ENCODE measurements at places on chromosomes 2 and 18.

GRCh38 chr18:72058851-72059250 lies 485.3 kb downstream of the CBLN2 start:
- no peak for DNase-seq

DNA sequence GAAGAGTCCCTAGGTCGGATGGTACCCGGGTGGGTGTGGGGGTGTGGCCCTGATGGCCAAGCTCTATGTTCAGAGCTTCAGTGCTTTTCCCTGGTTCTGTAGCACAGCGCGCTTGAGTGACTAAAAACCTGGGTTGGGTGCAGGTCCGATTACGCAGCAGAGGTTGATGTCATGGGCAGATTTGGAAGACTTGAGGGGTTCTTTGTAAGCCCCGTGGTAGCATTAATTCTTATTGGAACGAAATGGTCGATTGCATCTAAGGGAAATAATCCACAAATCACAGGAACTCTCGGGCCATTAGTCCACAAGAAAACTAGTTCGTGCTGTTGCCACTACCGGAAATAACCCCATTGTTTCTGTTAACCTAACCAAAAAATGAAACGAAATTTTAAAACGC lies 9.0 kb downstream of the HOXD8 start:
- DNase-seq, result no peak

GRCh38 chr2:66317268-66317890 lies 117.5 kb upstream of the MEIS1 start:
- DNase-seq, result no peak

DNA sequence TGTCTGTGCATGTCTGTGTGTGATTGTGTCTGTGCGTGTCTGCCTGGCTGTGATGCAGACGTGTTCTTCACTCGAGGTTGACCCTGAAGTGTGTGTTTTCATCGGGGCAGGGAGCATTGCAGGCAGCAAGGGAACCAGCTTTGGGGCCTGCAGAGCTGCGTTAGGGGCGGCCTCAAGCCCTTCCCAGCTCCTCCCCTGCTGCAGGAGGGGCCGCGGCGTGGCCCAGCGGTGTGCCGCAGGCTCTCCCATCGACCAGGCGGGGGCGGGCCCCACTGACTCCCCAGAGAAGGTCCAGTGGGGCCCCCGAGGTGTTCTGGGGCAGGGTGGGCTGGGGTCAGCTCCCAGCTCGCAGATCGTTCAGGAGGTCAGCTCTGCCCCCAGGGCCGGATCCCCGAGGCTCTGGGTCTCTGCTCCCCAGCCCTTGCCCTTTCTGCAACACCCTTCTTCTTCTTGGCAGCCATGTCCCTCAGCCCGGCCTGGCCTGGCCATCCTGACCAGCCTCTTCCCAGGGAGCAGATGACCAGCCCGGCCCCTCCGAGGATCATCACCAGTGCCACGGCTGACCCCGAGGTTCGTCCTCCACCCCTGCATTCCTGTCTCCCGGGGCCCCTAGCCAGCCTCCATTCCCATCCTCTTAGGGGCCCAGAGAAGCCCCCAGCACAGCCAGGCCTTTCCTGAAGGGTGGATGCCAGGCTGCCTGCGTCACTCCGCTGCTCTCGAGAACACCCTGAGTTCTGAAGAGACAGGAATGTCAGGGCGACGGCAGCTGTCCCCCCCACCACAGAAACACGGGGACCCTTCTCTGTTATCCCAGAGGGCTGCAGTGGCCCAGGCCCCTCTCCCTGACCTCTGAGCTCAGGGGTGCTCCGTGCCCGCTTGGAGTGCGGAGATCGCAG lies 11.1 kb upstream of the KLHL30 start:
- peak; percentile 33 for DNase-seq

DNA sequence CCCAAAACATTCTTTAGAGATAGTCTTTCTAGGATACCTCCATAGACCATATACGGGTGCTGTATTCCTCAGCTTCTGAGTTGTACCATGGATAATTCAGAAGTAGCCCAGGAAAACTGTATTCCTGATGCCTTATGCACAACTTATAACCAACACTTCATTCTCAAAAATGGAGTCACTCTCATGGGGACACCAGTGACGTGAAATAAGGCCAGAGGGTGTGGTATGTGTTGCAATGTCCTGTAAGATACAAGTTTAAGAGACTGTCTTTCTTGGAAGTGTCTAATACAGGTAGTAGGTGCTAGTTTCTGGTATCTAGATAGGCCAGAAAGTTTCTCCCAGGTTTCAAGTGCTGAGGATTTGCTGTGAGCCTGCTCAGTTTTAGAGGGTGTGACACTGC lies 36.1 kb downstream of the COX7A2L start:
- DNase-seq, result no peak
